ENCODE measurements at places on chromosomes 1 and 21. TPM values are rescaled to one million over a fixed set of nuclear protein-coding genes. Genes with fewer than 3 reads are reported as not detected.

Gene RIPPLY3
- polyA plus RNA-seq, result not detected

Gene ERICH3
- 11.1 TPM for polyA plus RNA-seq

Gene SMCP
- polyA plus RNA-seq, result not detected

Gene CFAP141
- not detected for polyA plus RNA-seq

Gene LMX1A
- polyA plus RNA-seq, result not detected

Gene LCE2C
- not detected for polyA plus RNA-seq

Gene SH2D1B
- polyA plus RNA-seq, result not detected

Gene PLA2G2F
- not detected for polyA plus RNA-seq

Gene ADAM30
- not detected for polyA plus RNA-seq

Gene KRTAP11-1
- polyA plus RNA-seq, result not detected

Gene CFAP45
- polyA plus RNA-seq, result 2.1 TPM

Gene OR2T35
- not detected for polyA plus RNA-seq

Gene TRIM46
- polyA plus RNA-seq, result 0.73 TPM

Gene DOP1B
- polyA plus RNA-seq, result 4.4 TPM

Gene SPRR5
- not detected for polyA plus RNA-seq

Gene TIPRL
- polyA plus RNA-seq, result 55.9 TPM

Gene ESRRG
- 10.1 TPM for polyA plus RNA-seq

Gene ZSCAN20
- 0.84 TPM for polyA plus RNA-seq

Gene DIO1
- not detected for polyA plus RNA-seq

Gene PLEKHG5
- 1.8 TPM for polyA plus RNA-seq

Gene FAM72D
- 0.88 TPM for polyA plus RNA-seq

Gene HNRNPR
- 67.7 TPM for polyA plus RNA-seq

Gene OLIG2
- polyA plus RNA-seq, result 1.0 TPM

Gene OR10R2
- polyA plus RNA-seq, result not detected

Gene CYP2J2
- polyA plus RNA-seq, result 0.52 TPM

Gene LYPD8
- 6.6 TPM for polyA plus RNA-seq

Gene MTARC1
- 7.8 TPM for polyA plus RNA-seq

Gene TEX38
- not detected for polyA plus RNA-seq

Gene C4BPB
- not detected for polyA plus RNA-seq

Gene CFHR1
- polyA plus RNA-seq, result not detected

Gene ILF2
- 91.4 TPM for polyA plus RNA-seq

Gene OR2L8
- not detected for polyA plus RNA-seq

Gene CRYAA
- polyA plus RNA-seq, result not detected

Gene OR6K3
- polyA plus RNA-seq, result not detected

Gene TEKT2
- not detected for polyA plus RNA-seq

Gene MTF2
- polyA plus RNA-seq, result 38.3 TPM

Gene ATP8B2
- polyA plus RNA-seq, result 2.6 TPM

Gene ELAPOR1
- 2.1 TPM for polyA plus RNA-seq

Gene HAO2
- polyA plus RNA-seq, result not detected

Gene TMEM61
- polyA plus RNA-seq, result not detected

Gene KRTAP19-3
- polyA plus RNA-seq, result not detected

Gene ATAD3A
- 0.10 TPM for polyA plus RNA-seq

All from Purkinje cell (primary cell).